ENCODE measurements at places on chromosomes 11 and 22.

- no peak for DNase-seq
These were observed 46.6 kb downstream of the CELF1 start for GRCh38 chr11:47506373-47506772.

DNA sequence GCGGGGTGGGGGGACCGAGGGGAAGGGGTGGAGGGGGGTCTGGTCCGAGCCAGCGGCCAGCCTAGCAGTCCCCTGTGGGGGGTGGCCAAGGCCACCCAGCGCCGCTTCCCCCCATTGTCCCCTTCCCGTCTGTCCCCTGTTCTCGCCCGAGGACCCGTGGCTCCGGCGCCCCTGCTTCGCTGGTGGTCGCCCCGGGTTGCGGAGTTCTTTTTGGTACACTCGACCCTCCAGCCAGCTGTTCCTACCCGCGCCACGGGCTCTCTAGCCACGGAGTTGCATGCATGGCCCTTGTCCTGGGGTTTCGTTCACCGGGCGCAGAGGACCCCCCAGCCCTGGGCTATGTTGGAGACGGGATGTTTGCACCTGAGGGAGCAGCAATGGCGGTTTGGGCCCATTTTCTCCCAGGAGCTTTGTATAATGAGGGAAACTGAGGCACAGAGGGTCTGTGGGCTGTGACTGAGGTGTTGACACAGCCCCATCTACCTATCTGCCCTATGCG, 489 bp downstream of the RNF214 start:
- no peak for DNase-seq

DNA sequence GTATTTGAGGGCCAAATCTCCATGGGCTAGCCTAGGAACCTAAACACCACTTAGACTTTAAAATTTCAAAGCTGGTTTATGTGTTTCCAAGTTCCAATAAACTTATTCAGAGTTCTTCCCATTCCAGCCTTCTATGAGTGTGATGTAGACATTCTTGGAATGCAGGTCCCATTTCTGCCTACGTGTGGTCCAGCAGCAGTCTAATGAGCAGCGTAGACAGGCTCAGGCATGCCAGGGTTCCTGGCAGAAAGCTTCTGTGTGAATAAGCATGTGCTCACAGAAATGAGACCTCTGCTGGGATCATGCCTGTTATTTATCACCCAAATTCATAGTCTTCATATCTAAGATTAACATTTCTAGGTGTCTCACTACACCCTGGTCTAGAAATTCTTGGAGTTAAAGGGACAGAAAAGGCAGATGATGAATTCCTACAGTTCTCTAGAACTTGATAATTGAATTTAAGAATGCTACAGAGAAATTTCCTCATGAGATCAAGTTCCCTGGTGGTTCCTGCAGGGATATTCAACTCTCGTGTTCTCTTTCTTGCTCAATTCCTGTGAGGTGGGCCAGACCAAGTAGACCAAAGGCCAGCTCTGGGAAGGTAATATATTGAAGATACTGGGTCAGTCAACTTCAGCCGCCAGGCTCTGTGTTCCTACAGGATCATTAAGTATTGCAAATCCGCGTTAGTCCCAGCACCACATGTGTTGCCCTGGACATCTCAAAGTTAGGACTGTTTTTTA, 17.6 kb downstream of the RNF185 start:
- DNase-seq, result peak; percentile 82

GRCh38 chr22:49403102-49403501, 424.6 kb downstream of the BRD1 start:
- DNase-seq, result no peak

GRCh38 chr22:46425016-46425415, 89.5 kb downstream of the TRMU start:
- no peak for DNase-seq

- no peak for DNase-seq
These were observed 169.9 kb upstream of the CCDC90B start for GRCh38 chr11:83456075-83456474.

- DNase-seq, result no peak
These were observed 7.3 kb upstream of the PDE2A start for GRCh38 chr11:72681226-72682153.

DNA sequence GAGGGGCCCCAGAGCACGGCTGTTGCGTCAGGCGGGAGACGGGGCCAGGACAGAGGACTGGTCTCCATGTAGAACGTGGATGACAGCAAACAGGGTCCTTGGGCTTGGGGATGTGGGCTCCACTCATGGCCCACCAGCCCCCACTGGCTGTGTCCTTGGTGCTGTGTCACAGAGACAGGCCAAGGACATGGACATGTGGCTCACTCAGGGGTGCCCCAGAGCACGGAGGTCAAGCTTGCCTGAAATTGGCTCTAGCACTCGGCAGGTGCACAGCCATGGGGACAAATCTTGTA, 14.4 kb downstream of the FADS2 start:
- no peak for DNase-seq
